ENCODE measurements at places on chromosomes 1 and 21. TPM values are rescaled to one million over a fixed set of nuclear protein-coding genes. Genes with fewer than 3 reads are reported as not detected.

DNA sequence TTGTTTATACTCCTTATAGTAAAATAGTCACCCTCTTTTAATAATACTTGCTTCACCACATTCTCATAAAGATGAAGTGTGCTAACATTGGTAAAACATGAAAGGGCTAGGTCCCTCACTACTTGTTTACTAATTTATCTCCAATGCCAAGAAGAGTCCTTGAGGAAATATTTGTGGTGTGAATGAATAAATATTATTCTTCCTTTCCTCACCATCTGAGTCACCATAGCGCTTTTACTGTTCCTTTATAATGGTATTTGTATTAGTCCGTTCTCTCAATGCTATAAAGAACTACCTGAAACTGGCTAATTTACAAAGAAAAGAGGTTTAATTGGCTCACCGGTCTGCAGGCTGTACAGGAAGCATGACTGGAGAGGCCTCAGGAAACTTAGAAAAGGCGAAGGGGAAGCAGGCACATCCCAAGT lies 222.8 kb upstream of the ZRANB2 start:
- DNase-seq: peak; percentile 67

DNA sequence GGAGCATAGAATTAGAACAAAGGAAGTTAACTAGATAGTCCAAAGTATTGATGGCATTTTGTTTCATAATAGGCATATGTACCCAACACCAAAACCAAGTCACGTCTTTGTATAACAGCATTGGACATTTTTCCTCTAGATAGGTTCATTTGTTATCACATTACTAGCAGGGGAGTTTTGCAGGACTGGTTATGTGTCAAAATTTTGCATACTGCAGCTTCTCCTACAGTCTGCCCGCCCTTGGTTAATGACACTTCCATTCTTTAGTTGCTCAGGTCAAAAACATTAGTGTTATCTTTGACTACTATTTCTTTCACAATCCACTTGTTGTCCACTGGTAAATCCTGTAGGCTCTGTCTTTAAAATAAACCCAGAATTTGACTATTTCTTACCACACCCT lies 8.9 kb downstream of the CAPZA1 start:
- no peak for DNase-seq

- no peak for DNase-seq
These were observed 192.1 kb upstream of the DAB1 start for GRCh38 chr1:57615956-57616355.

The FCER1A gene
- total RNA-seq: not detected

DNA sequence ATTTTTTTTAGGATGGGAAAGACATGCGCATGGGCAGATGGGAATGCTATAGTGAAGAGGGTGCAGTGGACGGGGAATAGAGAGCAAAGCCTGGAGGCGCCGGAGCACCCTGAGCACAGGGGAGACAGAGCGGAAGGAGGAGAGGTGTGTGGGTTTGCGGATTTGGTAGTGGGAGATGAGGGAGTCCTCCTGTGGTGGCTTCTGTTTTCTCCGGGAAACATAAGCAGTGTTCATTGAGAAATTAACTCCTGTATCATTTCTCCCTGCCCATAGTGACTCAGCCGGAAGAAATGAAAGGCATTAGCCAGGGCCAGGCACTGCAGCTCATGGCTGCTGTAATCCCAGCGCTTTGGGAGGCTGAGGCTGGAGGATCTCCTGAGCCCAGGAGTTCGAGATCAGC lies 4.7 kb upstream of the PTPRF start:
- peak; percentile 50 for DNase-seq

The NES gene
- 0.48 TPM for total RNA-seq

The ARHGAP30 gene
- 0.02 TPM for total RNA-seq

The SERPINC1 gene
- not detected for total RNA-seq

- DNase-seq: no peak
These were observed 106.9 kb downstream of the LTN1 start for GRCh38 chr21:28885853-28886177.

DNA sequence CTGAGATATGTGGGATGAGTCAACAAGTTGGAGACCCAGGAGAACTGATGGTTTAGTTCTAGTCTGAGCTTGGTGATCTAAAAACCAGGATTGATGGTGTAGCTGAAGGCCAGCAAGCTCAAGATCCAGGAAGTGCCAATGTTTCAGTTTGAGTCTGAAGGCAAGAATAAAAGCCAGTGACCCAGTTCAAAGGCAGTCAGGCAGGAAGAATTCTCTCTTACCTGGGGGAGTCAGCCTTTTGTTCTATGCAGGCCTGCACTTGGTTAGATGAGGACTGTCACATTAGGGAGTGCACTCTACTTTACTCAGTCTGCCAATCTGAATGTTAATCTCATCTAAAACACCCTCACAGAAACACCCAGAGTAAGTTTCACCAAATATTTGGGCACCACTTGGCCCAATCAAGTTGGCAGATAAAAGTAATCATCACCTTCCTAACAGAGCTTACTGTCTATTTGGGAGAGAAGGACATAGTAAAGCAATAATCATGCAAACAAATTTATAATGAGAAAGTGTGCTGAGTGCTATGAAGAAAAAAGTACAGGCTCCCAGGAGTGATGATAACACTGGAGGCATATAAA lies 63.4 kb downstream of the TSEN15 start:
- no peak for DNase-seq

DNA sequence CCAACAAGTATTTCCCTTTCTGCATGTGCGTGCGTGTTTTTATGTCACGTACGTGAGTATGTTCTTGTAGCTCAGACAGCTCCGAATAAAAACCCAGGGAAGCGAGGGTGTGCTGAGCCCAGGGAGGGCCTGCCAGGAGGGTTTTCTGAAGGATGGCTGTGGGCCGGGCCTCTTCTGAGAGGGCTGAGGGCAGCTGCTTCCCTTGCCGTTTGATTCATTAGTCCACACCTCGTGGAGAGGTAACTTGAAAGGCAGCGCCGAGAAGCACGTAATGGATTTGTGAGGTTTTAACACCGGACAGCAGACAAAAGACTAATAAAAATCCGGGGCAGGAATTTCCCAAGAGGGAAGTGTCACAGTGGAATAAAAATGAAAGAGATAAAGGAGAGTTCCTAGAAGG lies 29.5 kb downstream of the CD247 start:
- DNase-seq: no peak

DNA sequence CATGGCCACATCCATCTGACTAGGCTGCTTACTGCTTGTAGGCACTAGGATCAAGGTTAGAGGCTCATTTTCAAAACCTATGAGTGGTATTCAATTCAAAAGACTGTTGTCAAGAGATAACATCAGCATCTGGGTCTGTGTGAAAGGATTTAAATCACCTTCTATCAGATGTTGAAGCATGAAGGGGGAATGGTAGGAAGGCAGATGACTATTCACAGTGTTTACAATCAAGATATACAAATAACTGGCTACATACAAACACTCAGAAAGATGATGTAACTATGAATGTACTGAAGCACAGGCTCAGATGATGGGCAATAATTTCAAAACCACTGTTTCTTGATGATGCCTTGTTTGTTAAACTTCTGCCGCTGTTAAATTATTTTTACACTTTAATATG lies 249.2 kb downstream of the SLC45A1 start:
- peak; percentile 16 for DNase-seq

The RNF223 gene
- total RNA-seq: not detected

DNA sequence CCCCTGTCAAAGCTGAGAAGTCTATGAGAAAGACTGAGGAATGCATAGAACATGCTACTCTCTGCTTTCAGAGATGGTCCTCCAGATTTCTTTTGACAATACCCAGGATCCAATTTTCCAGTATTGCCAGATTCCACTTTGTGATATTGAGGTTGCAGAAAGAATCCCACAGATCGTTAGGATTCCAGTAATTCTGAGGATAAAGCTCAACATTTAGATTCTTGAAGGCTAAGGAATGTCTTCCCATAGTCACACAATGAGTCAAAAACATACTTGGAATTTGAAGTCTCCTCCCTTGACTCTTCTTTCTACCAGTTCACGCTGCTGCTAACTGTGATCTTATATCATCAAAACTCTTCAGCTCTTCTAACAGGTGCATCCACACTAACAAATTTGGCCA lies 57.1 kb downstream of the TNFSF18 start:
- no peak for DNase-seq

The CXADR gene
- 22.3 TPM for total RNA-seq

DNA sequence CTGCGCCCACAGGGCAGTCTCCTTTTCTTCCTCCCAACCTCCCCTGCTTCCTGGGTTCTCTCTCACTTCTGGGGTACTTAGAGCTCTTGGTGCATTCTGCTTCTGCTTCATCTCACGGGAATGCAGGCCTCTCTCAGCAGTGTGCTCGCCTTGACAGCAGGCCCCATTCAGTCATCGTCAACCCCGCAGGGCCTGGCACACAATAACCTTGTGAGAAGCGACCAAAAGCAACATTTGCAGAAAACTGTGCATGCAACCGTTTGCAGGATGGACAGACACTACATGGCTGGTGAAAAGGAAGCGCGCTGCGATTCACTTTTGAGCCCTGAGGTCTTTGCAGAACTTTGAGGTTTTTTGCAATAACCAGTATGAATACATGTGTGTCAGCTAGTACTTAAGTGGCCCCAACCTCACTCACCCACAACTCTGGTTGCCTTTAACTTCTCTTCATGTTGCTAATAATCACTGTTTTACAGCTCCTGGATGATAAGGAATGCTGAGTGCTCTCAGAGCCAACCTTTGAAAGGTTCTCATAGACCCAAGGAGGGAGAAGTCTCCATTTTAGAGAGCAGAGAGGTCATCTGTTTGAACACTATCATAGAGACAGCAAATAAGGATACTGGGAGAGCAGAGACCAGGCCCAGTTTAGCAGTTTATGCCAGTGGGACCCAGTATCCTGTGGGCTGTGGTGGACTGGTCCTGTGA lies 2.5 kb upstream of the CD160 start:
- no peak for DNase-seq

DNA sequence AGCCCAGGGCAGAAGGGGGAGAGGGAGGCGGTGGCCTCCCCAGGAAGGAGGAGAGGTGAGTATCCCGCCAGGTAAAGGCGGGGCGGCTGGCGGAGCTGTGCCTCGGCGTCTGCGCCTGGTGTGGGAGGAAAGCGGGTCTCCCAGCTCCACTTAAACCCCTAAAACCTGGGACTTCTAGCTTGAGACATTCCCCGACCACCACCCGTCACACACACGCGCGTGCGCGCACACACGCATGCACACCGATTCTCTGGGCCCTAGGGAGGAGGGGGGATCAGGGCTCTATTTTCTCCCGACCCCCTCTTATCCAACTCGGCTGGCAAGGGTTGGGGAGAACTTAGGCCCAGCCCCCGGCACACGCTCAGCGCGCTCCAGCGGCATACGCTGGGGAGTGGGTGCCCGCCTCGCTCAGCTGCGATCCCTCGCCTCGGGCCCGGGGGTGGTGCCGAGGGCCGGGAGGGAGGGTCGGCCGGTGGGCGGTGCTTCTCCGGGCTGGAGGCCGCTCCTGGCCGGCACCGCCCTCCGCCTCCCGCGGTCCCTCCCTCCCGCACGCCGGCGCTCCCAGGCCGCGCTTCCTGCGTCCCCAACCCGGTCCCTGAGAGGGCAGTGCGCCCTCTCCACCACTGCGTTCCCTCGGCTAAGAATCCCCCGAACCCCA lies at the start of gene TMEM51:
Gene TMEM51, plus strand, starts transcription at position 564 of the 658 bp plus-strand sequence. CDS start 61,341 bp downstream, outside the sequence.
- peak; percentile 50 for DNase-seq

The C8A gene
- total RNA-seq: not detected

- no peak for DNase-seq
These were observed 111.1 kb upstream of the ETV3 start for GRCh38 chr1:157249326-157249725.

The MYOC gene
- not detected for total RNA-seq

DNA sequence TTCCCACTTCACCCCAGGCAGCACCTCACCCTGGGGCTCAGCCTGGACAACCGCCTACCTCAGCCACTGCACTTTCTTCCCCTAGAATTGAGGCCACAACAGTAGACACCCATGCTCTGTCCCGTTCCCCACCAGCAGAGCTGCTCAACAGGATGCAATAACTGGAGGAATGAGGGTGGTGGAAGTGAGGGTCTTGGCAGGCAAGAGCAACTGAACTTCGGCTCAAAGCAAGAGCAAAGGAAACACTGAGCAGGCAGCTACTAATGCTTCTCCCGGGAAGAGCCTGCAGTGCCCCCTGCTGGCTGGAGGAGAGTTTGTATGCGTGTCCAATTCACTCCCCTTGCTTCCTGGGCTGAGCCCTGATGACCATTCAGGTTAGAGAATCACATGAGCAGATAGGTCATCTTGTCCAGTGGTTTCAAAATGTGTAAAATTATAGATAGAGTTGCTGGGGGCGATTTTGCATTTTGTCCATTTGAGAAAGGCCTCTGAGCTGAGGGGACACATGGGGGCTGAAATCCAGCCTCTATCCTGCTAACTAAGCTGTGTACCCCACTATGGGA lies 13.9 kb downstream of the NT5C1A start:
- DNase-seq: peak; percentile 78

DNA sequence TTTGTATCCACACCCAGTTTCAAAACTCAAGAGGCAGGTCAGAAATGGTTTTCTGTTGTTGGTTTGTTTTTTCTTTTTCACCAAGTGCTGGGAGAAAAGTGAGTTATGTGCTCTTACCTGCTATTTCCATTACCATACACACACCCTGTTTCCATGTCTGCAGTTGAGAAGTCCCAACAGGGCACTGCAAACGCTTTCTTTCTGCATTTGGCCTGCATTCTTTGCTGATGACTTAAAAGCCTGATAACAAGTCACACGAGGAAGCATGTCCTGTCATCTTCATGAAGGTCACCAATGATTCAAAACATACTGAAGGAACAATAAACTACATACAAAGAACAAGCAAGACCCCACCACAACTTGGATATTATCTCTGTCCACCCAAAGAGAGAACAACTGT lies 24.8 kb upstream of the KCNE1 start:
- no peak for DNase-seq

- DNase-seq: no peak
These were observed 12.4 kb downstream of the ENTREP3 start for GRCh38 chr1:155242805-155243358.

DNA sequence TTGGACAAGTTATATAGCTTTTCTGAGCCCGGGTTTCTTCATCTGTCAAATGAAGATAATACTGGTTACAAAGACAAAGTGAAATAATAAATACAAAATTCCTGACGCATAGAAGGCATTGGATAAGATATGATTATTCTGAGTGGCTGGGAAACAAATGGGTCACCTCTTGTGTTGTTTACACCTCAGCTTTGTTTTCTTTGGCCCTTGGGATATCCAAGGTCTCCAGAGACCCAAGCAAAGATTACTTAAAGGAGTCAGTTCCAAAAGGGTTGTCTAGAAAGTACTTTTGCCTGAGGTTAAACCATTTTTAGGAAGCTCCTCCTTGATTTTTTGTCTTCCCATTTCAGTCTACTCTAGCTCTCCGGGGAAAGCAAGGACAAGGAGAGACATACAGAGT lies 9.7 kb downstream of the KHDRBS1 start:
- no peak for DNase-seq

The KCNA2 gene
- 0.52 TPM for total RNA-seq

GRCh38 chr1:67735206-67735605 lies 50.2 kb downstream of the GADD45A start:
- DNase-seq: no peak

- no peak for DNase-seq
These were observed 144.5 kb upstream of the TMEM51 start for GRCh38 chr1:15008783-15009729.

The OR14C36 gene
- total RNA-seq: not detected

The VSIG8 gene
- total RNA-seq: not detected

The ABCA4 gene
- 1.1 TPM for total RNA-seq

The FMOD gene
- total RNA-seq: 0.10 TPM

Data from H4 (cell line).